ENCODE measurements at places on chromosomes 2 and 18.

DNA sequence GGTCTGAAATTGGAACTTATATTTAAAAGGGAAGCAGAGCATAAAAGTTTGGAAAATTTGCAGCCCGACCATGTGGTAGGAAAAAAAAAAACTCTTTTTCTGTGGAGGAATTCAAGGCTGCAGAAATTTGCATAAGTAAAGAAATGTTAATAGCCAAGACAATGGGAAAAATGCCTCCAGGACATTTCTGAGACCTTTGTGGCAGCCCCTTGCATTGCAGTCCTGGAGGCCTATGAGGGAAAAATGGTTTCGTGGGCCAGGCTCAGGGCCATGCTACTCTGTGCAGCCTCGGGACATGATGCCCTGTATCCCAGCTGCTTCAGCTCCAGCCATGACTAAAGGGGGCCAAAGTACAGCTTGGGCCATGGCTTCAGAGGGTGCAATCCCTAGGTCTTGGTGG, 71.9 kb upstream of the SLC16A14 start:
- DNase-seq = no peak

DNA sequence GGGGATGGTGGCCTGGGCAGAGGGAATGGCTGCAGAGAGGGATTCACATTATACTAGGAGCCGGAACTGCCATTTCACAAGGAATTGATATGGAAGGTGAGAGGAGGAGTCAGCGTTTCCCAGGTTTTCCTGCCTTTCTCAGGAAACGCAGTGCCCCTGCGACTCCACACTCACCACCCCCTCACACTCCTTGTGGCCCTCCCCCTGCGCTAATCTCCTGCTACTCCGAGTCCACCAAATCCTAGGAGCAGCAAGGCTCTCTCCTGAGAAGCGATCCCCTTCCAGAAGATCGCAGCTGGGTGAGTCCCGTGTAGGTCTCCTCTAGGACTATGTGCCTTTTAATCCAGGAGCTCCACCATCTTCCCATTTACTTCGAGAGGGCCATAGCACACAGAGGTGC, 140.6 kb downstream of the VAPA start:
- DNase-seq = no peak

GRCh38 chr2:162839419-162839818, 852 bp upstream of the KCNH7 start:
- no peak for DNase-seq

- no peak for DNase-seq
These were observed 301.8 kb downstream of the NBAS start for GRCh38 chr2:15259356-15259756.

- no peak for DNase-seq
These were observed 82.5 kb downstream of the TNFRSF11A start for GRCh38 chr18:62407660-62408059.

- DNase-seq = no peak
These were observed 23.8 kb downstream of the ANKAR start for GRCh38 chr2:189698020-189698887.

Data from stimulated activated CD8-positive, alpha-beta memory T cell treated with anti-CD3 and anti-CD28 coated beads, Interleukin-4, amount 100 ng/mL, for 48 hours (primary cell).